ENCODE measurements at places on chromosomes 11 and 22.

DNA sequence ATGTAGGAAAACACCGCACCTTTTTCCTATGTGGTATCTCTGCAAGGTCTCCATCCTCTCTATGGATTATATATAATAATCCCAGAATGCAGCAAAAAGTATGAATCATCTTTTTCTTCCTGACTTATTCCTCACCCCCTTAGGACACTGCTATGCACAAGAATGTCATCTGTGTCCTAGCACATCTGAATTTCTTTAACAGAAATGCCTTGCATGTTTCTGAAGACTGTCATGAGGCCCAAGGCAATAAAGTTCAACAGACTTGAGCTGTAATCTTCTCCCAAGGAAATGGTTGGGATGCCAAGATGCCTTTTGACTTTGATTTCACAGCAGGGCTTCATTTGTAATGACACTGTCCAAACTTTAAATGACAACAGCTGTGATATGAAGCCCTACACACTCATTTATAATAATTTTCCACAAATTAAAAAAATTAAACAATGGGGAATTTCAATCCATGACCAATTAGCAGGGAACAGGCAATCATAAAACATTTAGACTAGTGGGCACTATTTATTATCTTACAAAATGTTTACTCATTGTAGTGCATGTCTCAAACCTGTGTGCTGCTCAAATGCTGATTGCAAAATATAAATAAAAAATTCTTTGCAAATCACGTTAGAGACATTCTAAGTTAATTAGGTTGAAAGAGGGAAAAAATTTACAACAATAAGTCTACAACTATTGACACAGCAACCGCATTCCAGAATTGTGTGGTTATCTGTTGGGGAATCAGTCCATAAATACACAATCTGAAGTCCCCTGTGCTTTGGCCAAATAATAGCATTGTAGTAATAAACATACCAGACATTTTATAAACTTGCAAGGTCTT is 242.3 kb downstream of the SWAP70 start:
- DNase-seq: no peak

DNA sequence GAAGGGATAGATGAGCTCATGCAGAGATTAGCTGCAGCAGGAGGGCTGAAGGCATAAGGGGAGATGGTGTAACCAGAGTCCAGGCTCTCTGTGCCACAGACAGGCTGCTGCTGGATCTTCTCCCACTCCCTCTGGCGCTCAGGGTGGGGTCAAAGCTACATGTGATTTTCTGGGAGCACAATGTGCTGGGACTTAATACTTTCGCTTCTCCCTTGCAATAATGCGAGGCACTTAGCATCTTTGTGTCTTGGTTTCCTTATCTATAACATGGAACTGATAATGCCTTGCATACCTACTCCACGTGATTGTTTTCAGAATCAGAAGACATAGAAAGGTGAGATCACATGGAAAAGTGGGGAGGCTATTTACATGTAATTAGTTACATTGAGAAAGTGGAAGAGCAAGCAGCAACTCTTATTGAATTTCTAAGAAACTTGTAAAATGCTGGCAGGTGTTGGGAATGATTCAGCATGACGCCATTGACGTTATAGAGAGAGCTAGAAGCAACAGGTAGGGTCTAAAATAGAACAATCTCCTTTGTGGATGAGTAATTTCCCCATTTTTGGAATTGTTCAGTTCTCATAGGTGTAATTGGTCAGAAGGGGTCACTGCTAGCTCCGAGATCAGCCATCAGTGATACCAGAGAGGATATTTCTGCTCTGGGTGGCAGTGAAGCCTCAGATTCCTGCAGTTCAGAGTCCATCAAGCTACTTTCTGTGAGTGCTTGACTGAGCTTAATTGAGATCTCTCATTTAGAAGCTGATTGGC is 8.2 kb upstream of the OR9I1 start:
- no peak for DNase-seq

DNA sequence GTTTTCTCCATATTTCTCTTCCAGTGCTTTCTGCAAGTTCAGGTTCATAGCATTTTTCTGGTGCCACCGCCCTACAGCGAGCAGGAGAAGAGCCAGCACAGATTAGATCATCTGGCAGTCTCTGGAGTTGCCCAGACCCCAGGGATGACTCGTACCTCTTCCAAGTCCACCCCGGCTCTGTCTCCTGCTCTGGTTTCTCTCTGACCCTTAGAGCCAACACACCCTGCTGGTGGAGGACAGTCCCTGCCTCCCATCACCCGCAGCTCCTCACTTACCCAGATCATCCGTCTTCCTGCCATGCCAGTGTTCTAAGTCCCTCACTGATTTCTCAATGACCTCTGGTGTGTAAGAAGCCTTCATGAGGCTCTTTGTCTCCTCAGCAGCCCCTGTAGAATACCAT is 28.0 kb downstream of the TST start:
- no peak for DNase-seq

DNA sequence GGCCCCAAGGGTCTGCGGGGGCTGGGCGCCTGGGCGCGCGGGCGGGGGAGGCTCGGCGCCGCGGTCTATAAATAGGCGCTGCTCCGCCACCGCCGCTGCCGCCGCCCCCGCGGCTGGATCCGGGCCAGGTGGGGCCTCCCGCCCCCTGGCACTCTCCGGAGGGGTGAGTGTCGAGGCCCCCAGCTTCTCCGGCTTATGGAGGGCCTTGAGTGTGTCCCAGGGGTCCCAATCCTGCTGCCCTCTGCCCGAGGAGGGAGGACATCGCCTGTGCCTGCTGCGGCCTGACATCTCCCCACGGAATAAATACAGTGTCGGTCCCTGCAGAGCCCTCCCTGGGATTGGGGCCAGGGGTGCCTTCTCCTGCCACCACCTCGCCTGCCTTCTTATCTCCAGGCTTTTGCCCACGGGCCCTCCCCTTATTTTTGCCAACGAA is 4.3 kb upstream of the GP1BB start:
- no peak for DNase-seq

- DNase-seq: no peak
Measured at GRCh38 chr11:14818779-14819178, 73.3 kb downstream of the CYP2R1 start.

DNA sequence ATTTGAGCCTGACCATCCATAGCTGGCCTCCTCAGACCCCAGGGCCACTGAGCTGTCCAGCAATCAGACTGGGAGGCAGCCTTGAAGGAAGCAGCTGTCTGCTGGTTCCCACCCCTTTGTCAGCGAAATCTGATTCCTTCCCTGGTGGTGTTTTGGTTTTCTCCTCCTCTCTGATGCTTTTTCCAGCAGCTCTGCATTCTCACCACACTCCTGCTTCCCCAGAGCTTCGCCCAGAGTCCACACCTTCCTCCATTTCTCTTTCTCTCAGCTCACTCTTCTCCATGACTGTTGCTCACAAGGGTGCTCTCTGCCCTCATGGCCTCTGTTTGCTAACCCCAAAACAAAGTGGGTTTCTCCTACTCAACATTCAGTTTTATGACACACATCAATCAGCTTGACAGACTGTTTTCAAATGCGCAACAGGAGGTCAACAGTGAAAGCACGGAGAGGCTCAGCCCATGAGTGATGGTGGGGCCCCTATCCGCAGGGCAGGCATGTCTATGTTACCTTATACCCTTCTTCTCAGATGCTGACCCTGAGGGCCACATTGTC is 130.6 kb upstream of the MTNR1B start:
- no peak for DNase-seq

GRCh38 chr11:107830915-107831540 is 27.6 kb downstream of the SLC35F2 start:
- no peak for DNase-seq

DNA sequence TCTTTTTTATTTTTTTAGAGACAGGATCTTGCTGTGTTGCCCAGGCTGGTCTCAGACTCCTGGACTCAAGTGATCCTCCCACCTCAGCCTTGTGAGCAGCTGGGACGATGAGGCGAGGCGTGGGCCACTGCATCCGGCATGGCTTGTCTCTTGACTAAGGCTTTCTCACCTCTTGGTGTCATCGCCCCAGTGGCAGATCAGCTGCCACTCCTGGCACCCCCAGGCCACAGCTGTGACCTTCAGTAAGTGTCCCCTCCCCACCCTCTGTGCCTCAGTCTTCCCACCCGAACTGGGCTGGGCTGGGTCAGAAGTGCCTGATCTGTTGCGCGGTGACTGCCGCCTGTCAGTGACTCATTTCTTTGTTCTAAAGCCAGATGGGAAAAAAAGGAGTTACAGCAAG is 3.6 kb downstream of the SYNGR1 start:
- no peak for DNase-seq

- DNase-seq: no peak
Measured at GRCh38 chr11:112115386-112115785, 28.7 kb downstream of the SDHD start.

- no peak for DNase-seq
Measured at GRCh38 chr22:19738664-19739447, 15.5 kb downstream of the GP1BB start.

GRCh38 chr22:29827091-29827490 is 11.0 kb downstream of the ASCC2 start:
- no peak for DNase-seq

DNA sequence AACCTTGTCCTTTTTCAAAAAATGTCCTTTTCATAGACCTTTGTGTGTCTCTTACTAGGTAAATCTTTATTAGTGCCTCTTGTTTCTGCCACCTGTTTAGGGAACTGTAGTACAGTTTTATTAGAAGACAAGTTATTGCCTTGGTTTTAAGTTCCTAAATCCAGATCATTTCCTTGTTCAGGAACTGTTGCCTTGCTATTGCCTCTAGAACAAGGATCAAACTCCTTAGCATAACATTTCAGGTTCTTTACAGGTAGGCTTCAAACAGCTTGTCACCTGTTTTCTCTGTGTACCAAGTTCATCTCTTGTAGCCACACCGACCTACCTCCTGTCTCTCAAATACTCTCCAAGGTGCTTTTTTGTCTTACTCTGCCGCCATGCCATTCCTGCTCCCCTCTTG is 75.2 kb downstream of the MTMR3 start:
- DNase-seq: no peak

- DNase-seq: no peak
Measured at GRCh38 chr22:27387561-27387960, 414.0 kb downstream of the MN1 start.

DNA sequence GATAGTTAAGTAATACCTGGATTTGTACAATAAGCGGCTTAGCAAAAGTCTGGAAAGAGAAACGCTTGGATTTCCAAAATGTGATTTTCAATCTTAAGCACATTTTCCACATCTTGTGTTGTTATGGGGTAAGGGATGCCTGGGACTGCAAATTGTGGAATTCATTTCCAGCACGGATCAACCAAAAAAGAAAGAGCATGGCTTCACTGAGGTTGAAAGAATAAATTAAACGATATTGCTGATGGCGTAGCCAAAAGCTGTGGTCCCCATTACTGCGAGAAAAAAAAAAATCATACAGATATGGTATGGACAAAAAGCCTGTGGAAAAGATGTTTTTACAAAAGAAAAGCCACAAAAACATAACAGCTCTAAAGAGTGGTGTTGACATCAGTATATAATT is 26.0 kb upstream of the ALX4 start:
- DNase-seq: no peak

DNA sequence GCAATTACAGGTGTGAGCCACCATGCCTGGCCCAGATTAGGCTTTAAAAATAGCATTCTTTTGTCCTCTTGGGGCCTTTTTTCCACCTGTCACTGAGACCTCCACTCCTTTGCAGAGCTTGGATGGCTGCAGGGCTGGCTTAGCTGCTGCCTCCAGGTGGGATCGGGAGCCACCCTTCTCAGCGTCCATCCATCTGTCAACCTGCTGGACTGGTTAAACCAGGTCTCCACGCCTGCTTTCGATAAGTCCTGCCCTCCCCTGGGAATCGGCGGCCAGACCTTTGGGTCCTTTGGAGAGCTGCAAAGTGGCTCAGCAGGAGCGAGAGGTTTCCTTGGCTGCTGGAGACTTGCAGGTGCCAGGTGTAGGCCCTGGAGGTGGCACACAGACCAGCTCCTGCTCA is 23.4 kb upstream of the GRAMD4 start:
- DNase-seq: no peak

DNA sequence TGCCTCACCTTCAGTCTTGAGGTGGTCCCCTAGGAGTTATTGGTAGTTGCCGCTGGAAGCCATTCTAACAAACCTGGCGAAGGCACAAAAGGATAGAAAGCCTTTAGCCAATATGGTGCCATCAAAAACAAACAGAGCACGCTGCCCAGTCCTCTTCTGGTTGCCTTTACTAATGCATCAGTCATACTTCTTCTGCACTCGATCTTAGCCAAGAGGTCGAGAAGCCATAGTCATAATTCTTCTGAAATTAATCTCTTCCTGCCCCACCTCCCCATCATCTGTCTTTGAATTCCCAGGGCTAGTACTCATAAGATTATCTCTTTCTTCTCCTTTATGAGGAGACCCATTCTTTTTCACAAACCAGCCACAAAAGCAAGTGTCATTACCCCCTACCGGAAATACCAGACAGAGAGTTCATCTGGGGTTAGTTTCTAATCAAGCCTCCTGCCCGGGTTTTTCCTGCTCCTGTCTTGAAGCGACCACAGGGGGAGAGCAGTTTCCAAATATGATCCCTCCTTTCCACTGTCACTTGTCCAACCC is 21.4 kb upstream of the EHF start:
- no peak for DNase-seq

DNA sequence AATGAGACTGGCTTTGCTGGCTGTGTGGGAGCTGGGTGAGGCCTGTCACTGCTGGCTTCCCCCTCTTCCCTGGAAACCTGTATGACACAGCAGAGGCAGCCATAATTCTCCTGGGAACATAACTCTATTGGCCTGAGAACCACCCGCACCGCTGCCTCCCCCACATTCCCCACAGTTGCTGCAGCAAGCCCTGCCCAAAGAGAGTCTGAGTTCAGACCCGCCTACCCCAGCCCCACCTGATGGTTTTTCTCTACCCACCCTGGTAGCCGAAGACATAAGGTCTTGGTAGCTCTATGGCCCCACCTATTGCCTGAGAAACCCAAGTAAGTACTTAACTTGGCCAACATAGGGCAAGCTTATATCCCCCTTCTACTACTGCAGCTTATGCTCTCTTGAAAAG is 174.8 kb downstream of the C11orf91 start:
- DNase-seq: no peak

GRCh38 chr11:100963375-100963774 is 166.2 kb downstream of the PGR start:
- DNase-seq: no peak

DNA sequence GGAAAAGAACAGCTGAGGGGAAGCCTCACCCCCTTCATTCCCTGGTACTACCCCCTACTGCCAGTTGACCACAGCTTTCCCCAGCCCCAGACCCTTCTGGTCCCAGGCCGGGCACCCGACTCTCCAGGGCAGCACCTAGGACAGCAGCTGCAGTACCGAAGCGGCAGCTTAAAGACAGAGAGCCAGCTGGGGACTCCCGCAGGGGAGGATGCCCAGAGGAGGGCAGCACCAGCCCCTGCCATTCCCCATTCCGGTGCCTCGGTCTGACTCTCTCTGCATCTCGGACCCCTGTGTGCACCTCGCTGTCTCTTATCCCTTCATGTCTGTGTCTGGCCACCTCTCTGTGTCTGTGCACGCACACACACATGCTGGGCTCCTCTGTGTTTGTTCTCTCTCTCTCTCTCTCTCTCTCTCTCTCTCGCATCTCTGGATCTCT is 9.4 kb downstream of the IGSF9B start:
- DNase-seq: no peak

- no peak for DNase-seq
Measured at GRCh38 chr11:77776455-77776854, 44.1 kb downstream of the RSF1 start.
